ENCODE measurements at places on chromosomes 5 and 9.

GRCh38 chr5:124909734-124910133 is 163.3 kb upstream of the ZNF608 start:
- no peak for DNase-seq

- DNase-seq, result no peak
Measured at GRCh38 chr9:32339424-32339823, 45.0 kb upstream of the ACO1 start.

DNA sequence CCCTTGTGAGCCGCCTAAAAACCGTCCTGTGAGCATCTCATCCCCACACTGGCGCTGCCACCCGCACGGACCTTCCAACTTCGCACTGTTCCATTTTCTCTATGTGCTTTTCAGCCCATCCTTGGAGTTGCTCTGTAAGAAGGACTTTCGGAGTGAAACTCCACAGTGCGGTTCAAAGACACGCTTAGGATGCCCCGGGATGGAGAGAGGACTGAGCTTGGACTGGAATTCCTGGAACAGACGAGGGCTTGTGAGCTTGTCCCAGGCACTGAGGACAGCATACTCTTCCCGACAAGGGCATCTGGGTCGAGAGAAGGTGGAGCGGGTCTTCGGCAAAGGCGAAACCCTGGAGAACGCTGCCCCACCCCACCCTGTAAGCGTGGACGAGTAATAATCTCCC is 187.8 kb downstream of the MEF2C start:
- no peak for DNase-seq

GRCh38 chr9:76456202-76456926 is 2.6 kb upstream of the GCNT1 start:
- DNase-seq, result no peak

DNA sequence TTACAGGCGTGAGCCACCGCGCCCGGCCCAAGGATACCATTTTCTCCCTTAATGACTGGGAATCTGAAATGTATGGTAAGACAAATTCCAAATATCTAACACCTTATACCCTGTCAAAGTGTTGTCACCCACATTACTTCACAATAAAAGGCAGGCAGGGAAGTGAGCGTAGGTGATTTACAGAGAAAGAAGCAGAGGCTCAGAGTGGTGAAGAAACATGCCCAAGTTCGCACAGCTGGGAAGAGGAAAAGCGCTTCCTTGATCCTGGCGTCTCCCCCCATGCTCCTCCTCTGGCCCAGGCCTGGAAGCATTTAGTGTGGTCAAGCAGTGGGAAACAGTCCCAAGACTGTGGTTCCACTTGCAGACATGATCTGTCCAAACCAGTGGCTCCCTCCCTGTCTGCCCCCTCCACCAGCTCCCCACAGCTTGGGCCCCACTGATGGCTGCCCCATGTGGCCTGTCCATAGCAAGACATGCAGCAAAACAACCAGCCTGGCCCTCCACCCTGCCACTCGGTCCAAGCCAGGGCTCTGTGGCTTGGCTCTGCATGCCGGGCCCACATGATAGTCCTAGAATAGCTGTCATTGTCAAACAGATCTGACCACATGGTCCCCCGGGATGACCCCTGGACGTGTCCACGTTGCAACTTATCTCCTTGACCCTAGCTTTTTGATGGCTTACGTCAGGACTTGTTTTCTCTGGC is 107.2 kb downstream of the TTLL11 start:
- DNase-seq, result no peak

DNA sequence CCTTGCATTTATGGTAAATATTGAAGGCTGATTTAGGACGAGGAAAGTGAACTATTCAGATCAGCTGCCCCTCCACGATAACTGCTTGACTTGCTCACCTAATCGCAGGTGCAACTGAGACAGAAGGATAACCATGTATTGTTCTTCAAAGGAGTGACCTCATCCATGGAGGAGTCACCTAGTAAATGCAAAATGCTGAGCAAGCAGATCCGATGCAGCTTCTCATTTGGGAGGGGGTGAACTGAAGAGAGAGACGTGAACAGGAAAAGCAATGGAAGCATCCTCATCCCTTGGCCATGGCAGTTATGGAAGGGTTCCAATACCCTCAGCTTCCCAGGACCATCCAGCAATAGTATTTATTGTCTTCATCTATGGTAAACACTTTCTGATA is 47.5 kb downstream of the RASGRF2 start:
- no peak for DNase-seq

GRCh38 chr5:544675-545355 is 20.6 kb upstream of the SLC9A3 start:
- DNase-seq, result no peak

DNA sequence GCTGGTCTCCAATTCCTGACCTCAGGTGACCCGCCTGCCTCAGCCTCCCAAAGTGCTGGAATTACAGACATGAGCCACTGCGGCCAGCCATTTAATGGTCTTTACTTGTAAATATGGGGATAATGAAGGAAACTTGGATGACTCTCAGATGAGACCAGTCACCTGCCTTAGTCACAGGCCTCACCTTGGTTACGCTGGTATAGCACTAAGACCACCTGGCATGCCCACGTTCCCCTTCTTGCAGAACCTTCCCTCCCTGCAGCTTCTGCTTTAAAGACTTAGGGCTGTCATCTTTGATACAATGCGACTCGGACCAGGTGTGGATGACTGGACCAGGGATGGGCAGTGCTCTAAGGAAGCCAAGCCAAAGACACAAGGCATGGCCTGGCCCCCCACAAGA is 629.9 kb downstream of the CCDC171 start:
- DNase-seq, result no peak

- no peak for DNase-seq
Measured at GRCh38 chr5:68057191-68057590, 158.4 kb upstream of the PIK3R1 start.

DNA sequence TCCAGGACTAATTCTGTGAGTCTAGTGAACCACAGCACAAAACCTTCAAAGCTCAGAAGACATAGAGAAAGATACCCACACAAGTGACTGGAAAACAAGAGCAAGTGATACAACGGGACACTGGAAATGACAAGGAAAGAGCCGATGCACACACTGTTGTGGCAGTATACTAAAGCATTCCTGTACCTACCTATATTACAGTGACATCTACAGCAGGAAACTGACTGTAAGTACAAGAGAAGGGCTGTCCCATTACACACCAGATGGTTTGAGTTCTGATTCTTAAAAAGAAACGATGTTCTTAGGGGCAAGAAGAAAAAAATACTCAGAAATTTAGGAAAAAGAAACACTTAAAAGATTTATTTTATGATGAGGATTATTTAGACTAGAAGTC is 18.5 kb downstream of the TMEM245 start:
- no peak for DNase-seq

- no peak for DNase-seq
Measured at GRCh38 chr5:37028910-37029309, 152.3 kb downstream of the NIPBL start.

DNA sequence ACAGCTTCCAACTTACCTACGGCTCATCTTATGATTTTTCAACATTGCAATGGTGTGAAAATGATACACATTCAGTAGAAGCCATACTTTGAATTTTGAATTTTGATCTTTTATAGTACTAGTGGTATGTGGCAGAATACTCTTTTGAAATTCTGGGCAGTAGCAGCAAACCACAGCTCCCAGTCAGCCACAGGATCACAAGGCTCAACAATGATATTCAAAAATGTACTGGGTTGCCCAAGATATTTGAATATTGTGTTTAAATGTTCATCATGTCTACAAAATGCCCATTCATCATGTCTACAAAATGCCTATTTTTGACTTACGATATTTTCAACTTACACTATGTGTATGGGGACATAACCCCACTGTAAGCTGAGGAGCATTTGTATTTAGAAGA is 81.3 kb upstream of the PRR16 start:
- no peak for DNase-seq

GRCh38 chr5:152560512-152561137 is 155.5 kb upstream of the NMUR2 start:
- DNase-seq, result no peak

GRCh38 chr5:60810438-60811085 is 33.5 kb downstream of the ELOVL7 start:
- DNase-seq, result no peak

- no peak for DNase-seq
Measured at GRCh38 chr9:83622433-83622938, 457 bp upstream of the IDNK start.

DNA sequence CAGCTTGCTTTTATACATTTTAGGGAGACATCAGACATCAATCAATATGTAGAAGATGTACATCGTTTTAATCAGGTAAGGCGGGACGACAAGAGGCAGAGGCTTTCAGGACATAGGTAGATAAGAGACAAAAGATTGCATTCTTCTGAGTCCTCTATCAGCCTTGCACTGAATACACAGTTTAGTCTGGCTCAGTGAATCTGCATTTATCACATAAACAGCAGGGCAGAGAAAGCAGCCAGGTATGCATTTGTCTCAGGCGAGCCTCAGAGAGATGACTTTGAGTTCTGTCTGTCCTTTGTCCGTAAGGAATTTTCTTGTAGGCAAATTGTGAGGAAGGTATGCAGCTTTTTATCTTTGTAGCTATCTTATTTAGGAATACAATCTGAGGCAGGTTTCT is 202.8 kb upstream of the TAS2R1 start:
- DNase-seq, result no peak

- DNase-seq, result no peak
Measured at GRCh38 chr5:141560725-141561483, 57.9 kb downstream of the DIAPH1 start.

- no peak for DNase-seq
Measured at GRCh38 chr5:154345255-154345952, 100.4 kb upstream of the SAP30L start.

- DNase-seq, result no peak
Measured at GRCh38 chr5:112646139-112646936, 91.3 kb upstream of the APC start.

GRCh38 chr9:129556491-129557191 is 64.3 kb downstream of the C9orf50 start:
- DNase-seq, result no peak

DNA sequence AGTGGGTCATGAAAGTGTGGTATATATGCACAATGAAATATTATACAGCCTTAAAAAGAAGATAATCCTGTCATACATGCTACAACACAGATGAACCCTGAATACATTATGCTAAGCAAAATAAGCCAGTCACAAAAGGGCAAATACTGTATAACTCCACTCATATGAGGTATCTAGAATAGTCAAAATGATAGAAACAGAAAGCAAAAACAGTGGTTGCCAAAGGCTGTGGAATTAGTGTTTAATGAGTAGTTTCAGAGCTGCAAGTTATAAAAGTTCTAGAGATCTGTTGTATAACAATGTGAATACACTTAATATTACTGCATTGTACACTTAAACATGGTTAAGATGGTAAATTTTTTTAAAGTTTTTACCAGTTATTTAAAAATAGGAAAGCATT is 135.0 kb downstream of the OXCT1 start:
- DNase-seq, result no peak

DNA sequence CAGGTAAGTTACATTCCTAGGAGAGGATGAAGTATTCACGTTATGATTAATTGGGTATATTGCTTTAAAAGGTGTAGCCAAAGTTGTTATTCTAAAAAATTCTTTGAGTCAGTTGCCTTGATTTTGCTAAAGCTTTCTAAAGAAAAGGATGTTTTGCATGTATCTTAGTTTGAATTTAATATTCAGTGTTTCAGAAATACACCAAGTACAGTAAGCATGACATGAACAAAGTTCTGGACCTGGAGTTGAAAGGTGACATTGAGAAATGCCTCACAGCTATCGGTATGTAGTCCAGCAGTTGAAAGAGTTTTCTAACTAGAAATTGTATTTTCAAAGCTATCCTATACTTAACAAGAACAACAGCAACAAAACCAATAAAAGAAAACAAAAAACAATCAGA is 14.2 kb downstream of the ANXA1 start:
- no peak for DNase-seq

DNA sequence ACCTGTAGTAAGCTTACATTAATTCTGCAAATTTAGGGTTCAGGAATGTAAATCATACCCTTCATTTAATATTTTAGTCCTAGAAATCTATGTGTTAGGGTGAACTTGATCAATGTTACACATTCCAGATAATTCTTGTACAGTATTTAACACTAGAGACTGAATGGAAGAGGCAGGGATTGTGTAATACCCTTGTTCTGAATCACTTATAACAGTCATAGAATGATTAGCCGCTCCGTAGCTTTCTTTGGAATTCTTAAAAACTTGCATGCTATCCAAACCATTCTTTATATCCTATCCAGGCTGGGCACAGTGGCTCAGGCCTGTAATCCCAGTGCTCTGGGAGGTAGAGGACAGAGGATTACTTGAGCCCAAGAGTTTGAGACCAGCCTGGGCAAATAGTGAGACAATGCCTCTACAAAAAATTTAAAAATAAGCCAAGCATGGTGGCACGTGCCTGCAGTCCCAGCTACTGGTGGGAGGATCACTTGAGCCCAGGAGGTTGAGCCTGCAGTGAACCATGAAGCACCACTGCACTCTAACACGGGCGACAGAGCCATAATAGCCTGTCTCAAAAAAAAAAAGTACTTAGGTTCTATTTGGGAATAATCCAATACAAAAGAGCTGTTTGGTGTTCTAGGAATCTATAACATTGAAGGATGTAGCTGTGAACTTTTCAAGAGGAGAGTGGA is 8.3 kb downstream of the ZNF483 start:
- DNase-seq, result no peak

GRCh38 chr5:97136475-97136874 is 5.9 kb downstream of the LIX1 start:
- DNase-seq, result no peak

DNA sequence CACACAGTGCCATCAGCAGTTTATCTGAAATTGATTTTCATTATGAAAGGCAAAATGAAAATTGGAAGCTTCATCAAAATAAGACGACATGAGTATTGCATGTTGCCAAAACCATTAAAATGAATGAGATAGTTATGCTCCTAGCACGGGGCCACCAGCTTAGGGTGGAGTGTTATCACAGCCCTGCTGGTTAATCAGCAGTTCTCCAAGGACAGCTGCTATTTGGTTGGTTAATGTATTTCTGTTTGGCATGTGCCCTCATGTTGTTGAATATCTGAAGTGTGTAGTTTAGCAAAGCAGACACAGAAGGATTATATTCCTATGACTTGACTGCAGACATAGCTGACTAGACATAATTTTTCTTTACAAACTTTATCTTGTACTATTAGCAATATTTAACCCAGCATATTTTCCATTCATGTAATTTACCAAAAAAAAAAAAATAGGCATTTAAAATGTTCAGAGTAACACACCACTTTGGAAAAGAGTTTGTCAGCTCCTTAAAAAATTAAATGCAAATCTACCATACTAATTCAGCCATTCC is 98.6 kb upstream of the PIK3R1 start:
- DNase-seq, result no peak

GRCh38 chr5:43168175-43168574 is 23.9 kb upstream of the NIM1K start:
- no peak for DNase-seq

DNA sequence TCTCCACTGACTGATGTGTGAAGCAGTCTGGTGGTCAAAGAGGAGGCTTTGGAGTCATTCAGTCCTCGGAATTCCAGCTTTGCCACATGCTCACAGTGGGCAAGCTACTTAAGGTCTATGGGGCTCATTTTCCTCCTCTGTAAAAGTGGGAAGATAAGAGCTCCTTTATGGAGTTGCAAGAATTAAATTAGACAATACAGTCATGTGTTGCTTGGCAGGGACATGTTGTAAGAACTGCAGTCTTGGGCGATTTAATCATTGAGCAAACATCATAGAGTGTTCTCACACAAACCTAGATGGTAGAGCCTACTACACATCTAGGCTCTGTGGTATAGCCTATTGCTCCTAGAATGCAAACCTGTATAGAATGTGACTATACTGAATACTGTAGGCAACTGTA is 253.9 kb downstream of the SH3GL2 start:
- DNase-seq, result no peak

Measured in activated gamma-delta T cell treated with anti-CD3 and anti-CD28 coated beads, Interleukin-2, amount 50 U/mL, for 16 hours (primary cell).